Stimulated activated effector memory CD8-positive, alpha-beta T cell treated with anti-CD3 and anti-CD28 coated beads, Interleukin-12 subunit alpha, Interleukin-12 subunit beta, amount 100 ng/mL, for 72 hours (primary cell): ENCODE measurements at places on chromosomes 5 and 9.

DNA sequence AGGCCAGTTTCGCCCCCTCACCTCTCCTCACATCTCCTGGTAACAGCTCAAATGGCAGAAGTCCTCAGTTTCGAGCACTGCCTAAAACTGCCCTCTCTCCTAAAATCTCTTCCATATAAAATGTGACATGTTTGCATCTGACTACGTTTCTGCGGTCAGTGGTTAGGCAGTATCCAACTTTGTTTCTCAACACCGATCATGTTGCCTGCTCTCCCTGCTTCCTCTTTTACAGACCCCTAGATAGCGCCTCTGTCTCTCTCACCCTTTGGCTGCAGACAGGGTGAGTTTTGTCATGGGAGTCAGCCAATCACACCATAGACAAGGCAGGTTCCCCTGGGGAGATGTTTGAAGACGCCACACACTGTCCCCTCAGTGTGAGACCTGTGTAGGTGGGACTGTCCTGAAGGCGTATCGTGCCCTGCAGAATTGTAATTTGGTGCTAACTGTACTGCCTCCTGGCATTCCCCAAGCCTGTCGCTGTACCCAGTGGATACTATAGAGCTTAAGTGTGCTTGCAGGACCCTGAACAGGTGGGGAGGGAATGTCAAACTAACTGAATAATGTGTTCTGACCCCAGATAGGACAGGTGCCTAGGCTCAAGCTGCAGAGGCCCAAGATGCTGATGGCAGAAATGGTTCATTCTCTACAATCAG is 1.1 kb downstream of the HEXB start:
- peak; percentile 50 for DNase-seq

GRCh38 chr5:176719113-176719739 is 71.9 kb downstream of the TSPAN17 start:
- no peak for DNase-seq

- DNase-seq: no peak
Observed at GRCh38 chr5:9781275-9781674, 151.1 kb upstream of the TAS2R1 start.

DNA sequence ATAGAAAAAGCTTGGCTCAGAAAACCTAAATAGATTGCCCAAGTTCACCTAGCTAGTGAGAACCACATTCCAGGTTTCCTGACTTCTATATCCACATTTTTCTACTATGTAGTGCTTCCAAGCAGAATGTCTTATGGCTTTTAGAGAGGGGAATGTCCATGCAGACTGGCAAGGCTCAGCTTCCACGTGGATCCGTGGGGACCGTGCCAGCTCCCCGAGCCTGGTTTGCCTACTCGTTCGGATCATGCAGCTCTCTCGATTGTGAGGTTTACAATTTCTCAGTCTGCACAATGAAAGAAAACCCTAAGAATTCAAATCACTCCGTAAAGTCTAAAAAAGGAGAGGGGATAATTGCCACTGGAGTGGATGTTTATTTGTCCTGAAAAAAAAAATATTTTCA is 256.5 kb upstream of the NR4A3 start:
- DNase-seq: no peak

DNA sequence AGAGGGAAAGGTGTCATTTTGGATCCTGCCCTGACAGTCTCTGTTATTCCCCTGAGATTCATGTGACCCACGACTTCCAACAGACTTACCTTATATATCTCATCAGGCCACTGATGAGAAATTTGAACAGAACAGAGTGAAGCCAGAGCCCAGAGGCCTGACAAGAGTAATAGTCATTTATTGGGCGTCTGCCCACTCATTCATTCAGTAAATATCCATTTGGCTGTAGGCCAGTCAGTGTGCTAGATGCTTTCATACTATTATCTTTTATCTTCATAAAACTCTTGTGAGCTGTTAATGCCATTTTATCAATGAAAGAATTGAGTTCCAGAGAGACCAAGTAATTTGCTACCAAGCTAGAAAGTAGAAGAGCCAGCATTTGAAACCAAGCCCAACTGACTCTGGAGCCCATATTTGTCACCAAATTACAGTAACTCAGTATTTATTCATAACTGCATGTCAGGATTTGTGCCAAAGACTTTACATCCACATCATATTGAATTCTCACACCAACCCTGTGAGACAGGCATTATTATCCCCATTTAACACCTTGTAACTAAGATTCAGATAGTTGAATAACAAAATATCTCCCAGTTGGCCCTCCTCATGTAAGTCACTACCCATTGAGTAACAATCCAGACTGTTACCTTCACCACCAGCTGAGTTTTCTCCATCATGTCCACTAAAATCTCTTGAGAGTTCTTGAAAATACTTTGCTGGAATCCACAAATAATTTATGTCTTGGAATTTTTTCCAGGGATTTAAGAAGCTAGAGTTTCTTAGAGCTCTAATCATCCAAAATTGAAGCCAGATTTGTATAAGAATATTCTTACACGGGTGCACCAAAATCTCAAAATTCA is 2.5 kb downstream of the PTPDC1 start:
- no peak for DNase-seq

DNA sequence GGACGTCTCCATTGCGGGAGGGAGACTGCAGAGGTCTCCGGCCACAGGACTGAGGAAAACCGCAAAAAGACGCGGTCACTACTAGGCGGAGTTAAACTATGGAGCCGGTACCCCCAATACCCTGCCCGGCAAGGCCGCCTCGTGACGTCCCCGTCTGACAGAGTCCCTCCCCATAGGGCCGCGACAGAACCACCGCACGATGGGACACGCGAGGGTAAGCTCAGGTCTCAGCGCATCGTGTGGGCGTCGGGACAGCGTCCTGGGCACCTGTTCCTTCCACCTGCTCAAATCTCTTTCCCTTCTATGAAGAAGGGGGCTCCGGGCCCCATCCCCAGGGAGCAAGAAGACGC is 35.2 kb upstream of the GLDC start:
- DNase-seq: no peak

DNA sequence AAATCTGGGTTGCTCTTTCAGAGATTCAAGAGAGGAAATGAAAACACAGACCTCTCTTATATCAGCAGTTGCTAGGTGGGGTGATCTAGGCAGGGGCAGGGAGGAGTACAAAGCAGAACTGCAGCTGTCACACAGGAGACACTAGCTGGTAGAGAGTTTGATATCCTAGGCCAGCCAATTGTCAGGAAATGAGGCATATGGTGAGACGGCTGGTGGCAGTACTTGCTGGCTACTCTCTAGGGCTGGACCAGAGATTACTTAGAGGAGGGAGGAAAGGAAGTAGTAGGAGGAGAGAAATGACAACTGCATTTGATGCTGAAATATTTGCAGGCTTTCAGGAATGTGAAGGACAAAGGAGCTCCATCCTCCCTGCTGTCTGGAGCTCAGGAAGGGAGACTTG is 113.8 kb downstream of the TRIM32 start:
- no peak for DNase-seq

- no peak for DNase-seq
Observed at GRCh38 chr5:167699432-167699831, 592.0 kb upstream of the WWC1 start.

GRCh38 chr5:120684749-120685415 is 220.8 kb downstream of the PRR16 start:
- no peak for DNase-seq

DNA sequence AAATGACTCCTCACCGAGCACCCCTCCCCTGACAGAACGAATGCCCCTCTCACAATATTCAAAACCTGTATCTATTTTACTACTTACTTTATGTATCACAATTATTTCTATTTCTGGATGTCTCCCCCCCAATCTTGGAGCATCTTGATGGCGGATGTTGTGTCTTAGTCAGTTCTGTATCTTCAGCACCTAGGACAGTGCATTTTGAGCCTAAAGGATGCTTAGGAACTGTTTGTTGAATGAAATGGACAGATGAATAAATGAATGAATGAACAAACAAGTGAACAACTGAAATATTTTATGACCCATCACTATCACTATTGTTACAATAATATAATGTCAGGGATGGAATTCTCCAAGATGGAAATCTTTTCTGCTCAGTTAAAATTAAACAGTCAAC is 295.7 kb downstream of the DNAH5 start:
- DNase-seq: no peak

DNA sequence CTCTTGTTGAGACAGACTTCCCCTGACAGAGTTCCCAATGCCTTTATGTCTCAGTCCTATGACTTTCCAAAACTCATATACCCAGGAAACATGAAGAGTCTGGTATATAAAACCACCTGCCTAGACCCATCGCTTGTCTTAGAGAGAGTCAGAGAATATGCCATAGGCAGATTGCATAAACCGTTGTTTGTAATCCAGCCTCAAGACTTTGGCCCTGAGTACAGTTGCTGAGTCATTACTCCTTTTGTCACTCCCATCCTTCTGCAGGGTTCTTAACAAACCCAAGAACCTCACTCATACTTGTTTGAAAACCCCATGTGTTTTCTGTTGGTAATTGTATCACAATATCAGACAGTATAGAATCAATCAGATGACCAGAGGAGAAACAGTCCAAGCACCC is 616.3 kb downstream of the SLCO4C1 start:
- no peak for DNase-seq

DNA sequence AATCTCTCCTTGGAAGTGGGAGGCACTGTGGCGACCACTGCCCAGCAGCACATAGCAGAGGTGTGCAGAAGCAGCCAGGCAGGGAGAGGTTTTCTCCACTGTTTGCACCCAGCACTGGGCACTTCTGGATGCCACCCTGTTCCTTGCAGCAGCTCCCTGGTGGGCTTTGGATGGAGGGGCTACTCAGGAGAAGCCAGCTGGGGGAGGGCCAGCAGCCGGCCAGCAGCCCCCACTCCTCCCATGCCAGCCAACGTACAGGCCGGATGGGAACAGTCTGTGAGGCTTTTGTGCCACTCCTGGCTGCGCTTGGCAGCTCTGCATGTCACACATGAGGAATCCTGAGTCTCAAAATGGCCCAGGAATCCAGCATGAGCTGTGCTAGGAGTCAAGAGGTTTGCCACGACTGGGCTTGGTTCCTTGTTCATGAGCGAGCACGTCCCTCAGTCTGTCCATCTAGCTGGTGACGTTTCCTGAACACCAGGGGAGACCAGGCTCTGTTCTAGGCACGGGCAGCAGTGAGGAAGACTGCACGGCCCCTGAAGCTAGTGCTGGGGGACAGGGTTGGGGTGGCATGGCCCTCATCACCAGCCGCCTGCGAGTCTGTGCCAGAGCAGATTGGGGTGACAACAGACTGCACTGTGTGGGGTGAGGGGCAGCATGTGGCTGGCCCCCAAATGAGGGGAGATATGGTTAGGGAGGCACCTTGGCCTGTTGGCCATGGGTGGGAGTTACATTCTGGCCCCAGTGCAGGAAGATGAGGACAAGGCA is 10.1 kb downstream of the PHF2 start:
- no peak for DNase-seq
